ENCODE measurements at places on chromosomes 1 and 21.
A peak's percentile ranks its signal among the peaks of the same experiment; 100 is the strongest.

GRCh38 chr1:52239708-52240001 lies 97.8 kb downstream of the ZFYVE9 start:
- DNase-seq: no peak

- no peak for DNase-seq
Measured at GRCh38 chr1:9166289-9167235, 37.7 kb upstream of the GPR157 start.

GRCh38 chr1:21567241-21568005 lies 58.2 kb downstream of the ALPL start:
- DNase-seq: no peak

DNA sequence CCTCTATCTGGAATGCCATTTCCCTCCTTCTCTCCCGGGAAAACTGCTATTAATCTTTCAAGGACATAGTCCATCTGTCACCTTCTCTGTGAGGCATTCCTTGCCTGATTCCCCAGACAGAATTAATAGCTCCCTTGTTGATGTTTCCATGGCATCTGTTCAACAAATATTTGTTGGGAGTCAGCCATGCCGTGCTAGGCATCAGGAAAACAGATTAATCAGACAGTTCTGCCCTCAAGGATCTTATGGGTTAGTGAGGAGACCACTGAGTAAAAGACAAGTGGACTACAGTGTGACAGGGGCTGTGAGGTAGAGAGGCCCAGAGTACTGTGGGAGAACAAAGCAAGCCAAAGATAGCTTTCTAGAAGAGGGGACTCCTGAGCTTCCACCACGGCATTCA lies 11.4 kb upstream of the MAGOH start:
- no peak for DNase-seq

DNA sequence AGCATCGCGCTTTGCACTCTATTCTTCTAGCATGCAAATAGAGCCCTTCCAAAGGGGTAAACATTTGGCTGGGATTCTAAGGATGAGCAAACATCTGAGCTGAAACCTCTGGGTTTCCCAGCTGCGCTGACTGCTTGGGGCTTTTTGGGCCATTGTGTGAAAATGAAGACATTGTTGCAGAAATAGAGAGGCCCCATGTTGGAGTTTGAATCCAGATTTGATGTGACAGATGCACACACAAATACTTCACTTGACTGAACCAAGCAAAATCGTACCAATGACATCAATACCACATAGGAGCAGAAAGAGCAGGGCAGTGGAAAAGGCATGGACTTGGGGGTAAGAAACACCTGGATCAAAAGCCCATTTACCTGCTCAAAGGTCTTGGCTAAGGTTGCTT lies 144.6 kb upstream of the HMGB4 start:
- DNase-seq: no peak

DNA sequence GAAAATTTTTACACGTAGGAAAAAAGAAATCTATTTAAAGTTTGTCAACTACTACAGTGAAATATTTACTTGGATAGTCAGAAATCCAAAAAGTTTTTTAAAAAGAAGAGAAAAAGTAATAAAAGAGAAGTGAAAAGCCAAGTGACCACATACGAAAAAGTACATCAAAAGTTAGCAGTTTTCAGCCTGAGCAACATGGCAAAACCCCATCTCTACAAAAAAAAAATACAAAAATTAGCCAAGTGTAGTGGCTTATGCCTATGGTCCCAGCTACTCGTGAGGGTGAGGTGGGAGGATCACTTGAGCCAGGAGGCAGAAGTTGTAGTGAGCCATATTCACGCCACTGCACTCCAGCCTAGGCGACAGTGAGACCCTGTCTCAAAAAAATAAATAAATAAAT lies 5.2 kb upstream of the MR1 start:
- DNase-seq: no peak

GRCh38 chr1:147664206-147664605 lies 6.1 kb downstream of the ACP6 start:
- no peak for DNase-seq

DNA sequence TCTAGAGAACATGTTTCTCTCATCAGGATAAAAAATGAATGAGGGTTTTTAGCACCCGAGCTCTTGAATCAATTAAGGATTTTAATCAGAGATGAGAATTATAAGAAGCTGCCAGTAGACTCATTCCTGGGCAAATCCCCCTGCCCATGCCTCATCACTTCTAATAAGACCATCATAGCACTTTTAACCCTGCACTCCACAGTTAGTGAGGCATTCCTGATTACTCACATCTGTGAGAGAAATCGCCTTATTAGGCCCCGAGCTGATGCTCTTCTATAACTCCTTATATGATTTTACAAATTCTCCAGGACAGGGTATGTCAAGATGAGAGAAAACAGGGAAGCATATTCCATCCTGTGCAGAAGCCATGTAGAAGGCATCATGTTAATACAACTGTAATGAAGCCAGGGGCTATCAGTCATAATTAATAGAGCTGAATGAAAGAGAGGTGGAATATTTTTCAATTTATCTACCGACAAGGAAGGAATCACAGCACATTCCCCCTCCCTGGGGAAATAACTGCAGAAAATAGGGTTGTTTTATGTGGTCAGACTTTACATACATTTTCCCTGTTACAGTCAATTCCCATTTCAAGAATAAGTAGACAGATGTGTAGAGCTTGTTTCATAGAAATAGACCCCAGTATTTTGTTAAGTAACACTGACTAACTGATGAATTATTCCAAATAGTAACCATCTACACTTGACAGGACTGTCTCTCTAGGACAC lies 272.7 kb downstream of the HHIPL2 start:
- no peak for DNase-seq

DNA sequence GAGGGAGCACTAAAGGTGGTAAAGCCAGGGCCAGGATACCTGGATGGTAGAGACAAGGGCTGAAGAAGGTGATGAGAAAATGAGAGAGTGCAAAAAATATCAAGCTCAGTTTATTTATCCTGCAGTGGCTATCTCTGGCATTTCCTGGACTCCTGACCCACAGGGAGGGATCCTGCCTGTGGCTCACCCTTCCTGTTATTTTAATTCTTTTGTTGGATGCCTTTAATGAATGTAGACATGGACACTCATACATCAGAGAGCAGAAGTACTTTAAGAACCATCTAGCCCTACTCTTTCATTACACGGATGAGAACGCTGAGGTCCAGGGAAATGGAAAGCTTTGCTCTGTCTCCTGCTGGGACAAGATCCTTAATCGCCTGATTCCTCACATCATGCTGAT lies 20.6 kb downstream of the JUN start:
- DNase-seq: no peak

DNA sequence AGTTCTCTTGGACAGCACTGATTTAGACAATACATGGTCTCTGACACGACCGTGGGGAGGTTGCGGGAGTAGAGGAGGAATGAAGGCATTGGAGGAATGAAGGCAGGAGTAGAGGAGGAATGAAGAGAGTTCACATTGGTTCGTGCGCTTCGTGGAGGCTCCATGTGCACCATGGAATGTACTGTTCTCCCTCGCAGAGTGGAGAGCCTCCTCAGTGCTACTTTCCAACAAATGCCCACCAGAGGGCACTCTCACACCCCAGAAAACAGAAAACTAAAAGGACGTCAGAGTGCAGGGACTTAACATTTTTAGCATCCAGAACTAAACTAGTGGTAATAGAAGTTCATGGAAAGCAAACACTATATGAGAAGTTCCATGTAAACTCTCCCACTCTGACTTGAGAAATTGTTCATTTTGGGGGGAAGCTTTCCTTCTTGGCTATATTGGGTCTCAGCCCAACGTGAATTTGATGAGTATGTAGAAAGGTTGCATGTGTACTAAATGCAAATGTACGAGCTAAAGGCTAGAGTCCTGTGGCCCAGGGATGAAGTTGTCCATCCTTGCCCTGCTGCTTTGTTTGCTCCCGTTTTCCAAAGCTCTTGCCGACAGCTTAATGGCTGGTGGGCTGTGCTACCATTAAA lies 211.6 kb downstream of the LMX1A start:
- DNase-seq: no peak

- no peak for DNase-seq
Measured at GRCh38 chr21:25862596-25862995, 127.8 kb downstream of the GABPA start.

- DNase-seq: no peak
Measured at GRCh38 chr1:28244549-28245251, 8.8 kb downstream of the ATP5IF1 start.

GRCh38 chr1:100646001-100646400 lies 73.5 kb upstream of the VCAM1 start:
- DNase-seq: no peak

DNA sequence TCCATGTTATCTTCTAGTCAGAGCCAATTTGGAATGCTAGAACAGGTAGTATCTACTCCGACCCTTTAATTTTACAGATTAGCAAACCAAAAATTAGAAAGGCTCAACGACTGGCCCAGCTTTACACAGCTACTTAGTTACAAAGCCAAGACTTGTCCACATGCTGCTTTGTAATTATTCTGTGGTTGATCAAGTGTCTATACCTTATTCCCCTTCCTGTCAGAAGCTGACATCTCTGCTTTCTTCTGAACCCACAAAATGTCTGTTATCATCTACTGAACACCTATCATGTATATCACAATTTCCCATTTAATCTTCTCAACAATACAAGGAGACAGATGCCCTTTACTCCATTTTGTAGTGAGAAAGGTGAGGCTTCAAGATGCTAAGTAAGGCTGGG lies 15.6 kb downstream of the TGFBR3 start:
- no peak for DNase-seq

- DNase-seq: no peak
Measured at GRCh38 chr1:32867671-32868070, 3.0 kb downstream of the FNDC5 start.

GRCh38 chr1:35886577-35887431 lies 3.8 kb downstream of the AGO1 start:
- no peak for DNase-seq

DNA sequence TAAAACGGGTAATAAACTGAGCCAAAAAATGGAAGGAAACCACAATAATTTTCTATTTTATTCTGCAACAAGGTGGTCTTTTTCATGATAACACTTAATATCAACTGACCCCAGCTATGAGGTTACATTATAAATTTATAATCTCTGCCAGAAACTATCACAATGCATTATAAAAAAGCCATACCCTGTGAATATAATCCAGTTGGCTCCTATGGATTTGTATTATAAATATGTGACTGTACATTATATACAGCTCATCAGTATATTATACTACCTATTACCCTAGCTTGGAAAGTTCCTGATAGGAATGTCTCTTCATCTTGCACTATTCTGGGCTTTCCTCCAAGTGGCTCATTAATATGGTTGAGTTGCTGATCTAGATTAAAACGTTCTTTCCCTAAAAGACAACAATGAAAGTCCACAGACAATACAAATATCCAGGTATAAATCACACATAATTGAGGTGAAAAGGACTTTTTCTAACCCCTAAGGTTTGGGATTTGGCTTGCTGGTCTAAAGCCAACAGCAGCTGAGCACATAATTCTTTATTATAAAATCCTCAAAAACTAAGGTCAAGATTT lies 487.7 kb downstream of the TTLL7 start:
- no peak for DNase-seq

DNA sequence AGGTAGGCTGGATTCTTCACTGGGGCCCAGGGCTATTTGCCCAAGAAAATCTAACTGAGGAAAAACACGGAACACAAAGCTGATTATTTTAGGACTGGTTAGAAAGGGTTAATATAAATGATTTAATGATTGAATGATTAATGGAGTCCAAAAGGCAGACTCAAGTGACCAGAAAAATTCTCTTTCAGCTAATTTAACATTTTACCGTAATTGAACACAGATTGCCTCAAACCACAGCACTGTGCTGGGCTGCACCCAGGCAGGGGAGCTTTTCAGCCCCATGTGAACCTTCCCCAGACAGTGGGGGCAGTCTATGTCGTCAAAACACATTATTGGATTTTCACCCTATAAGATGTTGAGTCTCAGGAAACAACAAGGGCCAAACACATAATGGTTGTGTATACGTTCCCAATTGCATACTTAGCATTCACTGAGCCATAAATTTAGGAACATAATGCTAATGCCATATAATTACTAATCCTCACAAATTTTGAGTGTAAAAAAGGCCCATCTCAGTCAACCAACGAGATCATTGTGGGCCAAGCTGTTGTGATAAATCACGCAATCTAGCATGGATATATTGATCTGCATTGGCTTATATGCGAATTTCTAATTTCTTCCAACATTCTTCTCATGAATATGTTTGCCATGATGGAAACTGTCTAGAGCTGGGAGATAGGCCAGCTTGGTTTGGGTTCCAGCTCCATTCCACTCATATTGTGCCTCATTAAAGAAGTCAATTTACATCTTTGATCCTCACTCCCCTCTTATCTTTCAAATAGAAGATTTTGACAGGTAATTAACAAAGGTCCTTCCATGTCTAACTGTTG lies 27.7 kb downstream of the DSCAM start:
- no peak for DNase-seq

GRCh38 chr1:184051138-184051484 lies 419 bp upstream of the TSEN15 start:
- DNase-seq: peak; percentile 9

DNA sequence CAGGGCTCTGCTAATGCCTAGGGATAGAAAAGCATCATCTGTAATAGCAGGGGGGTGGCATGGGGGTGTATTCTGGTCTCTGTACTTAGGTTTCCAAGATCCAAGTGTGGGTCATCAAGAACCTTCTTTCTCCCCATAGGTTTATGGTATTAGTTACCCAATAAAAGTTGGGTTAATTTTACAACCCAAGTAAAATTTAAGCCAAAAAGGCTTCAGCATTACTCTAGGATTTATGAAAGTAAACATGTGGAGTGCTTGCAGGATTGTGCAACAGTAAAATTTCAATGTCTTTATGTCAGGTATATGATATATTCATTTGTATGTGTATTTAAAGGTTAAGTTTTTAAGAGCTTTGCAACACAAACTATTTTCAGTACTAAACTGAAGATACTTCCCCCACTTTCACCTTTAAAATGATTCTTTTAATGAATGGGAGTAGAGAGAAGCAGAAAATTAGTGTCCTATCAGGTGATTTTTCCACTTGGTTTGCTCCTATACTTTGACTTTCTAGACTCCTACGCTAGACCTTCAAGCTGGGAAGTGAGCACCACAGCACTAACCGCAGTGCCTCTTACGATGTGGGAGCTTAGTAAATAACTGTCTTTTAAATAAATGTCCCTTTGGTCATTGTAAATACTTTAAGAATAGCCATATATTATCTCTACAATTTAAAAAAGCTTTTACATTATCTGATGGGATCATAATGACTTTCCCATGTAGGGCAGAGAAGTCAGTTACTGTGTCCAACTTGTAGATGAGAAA lies 67.8 kb upstream of the UBE2U start:
- DNase-seq: no peak

DNA sequence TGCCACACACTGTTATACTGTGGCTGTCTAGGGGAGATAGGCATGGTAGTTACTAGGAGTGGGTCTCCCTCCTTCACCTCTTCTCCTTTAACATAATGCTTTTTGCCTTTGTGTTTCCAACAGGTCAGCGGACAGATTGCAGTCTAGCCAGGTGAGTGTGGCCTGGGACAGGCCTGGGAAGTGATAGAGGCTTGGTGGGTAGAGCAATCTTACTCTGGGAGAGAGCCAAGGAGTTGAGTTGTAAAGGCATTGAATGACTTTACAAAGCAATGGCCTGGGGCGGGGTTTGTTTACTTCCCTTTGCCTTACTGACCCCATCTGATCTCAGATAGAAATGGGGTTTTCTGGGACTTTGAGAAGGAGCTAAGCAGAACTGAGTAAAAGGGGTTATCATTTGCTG lies 51.0 kb upstream of the IKBKE start:
- DNase-seq: no peak

GRCh38 chr21:42071146-42071737 lies at the start of gene UMODL1:
Gene UMODL1, plus strand, starts transcription at chr21:42071317. Its CDS starts 0 bp downstream, at chr21:42071317.
- DNase-seq: no peak

GRCh38 chr1:168386949-168387586 lies 106.4 kb downstream of the TBX19 start:
- no peak for DNase-seq
